T-helper 1 cell treated with Interleukin-12 subunit alpha and Interleukin-12 subunit beta and Interleukin-4 antibody, amounts not matched to agents 30 ng/mL and 1 ng/mL, for 36 hours (primary cell): ENCODE measurements at places on chromosomes 6 and 20. TPM values are rescaled to one million over a fixed set of nuclear protein-coding genes. Genes with fewer than 3 reads are reported as not detected.

The GTSF1L gene
- 0.71 TPM in 1 of 2 replicates, not detected in the other for total RNA-seq

The PRPH2 gene
- total RNA-seq, result not detected in 2 replicates

The METTL24 gene
- total RNA-seq, result not detected in 2 replicates

The TBX18 gene
- total RNA-seq, result not detected in 2 replicates

The TMEM14C gene
- 55.5 and 56.4 TPM in 2 replicates for total RNA-seq

The SLC17A2 gene
- not detected in 2 replicates for total RNA-seq

The DNAAF9 gene
- 1.9 and 2.1 TPM in 2 replicates for total RNA-seq

The TSBP1 gene
- not detected in 2 replicates for total RNA-seq

The MYB gene
- 52.6 and 58.3 TPM in 2 replicates for total RNA-seq

The OR11A1 gene
- not detected in 2 replicates for total RNA-seq

The DUSP15 gene
- total RNA-seq, result not detected in 2 replicates

The JPH2 gene
- total RNA-seq, result not detected in 2 replicates

The TPD52L1 gene
- total RNA-seq, result not detected in 2 replicates

The HLA-DQA1 gene
- 89.6 and 89.7 TPM in 2 replicates for total RNA-seq

The OR2J3 gene
- total RNA-seq, result not detected in 2 replicates

The CHRNA4 gene
- total RNA-seq, result not detected in 2 replicates

The PLCG1 gene
- 448 and 460 TPM in 2 replicates for total RNA-seq

The PRDM1 gene
- 103 and 108 TPM in 2 replicates for total RNA-seq

The BNIP5 gene
- 0.10 TPM in 1 of 2 replicates, not detected in the other for total RNA-seq

The TP53TG5 gene
- not detected in 2 replicates for total RNA-seq

The DCDC2 gene
- not detected in 2 replicates for total RNA-seq

The GMPR gene
- 0.49 and 0.63 TPM in 2 replicates for total RNA-seq

The SOBP gene
- 0.20 and 0.27 TPM in 2 replicates for total RNA-seq

The BPIFB2 gene
- not detected in 2 replicates for total RNA-seq

The GPLD1 gene
- 0.34 and 0.59 TPM in 2 replicates for total RNA-seq

The PROKR2 gene
- total RNA-seq, result not detected in 2 replicates

The EXOC2 gene
- total RNA-seq, result 39.6 and 40.8 TPM in 2 replicates

The RNF144B gene
- 0.32 and 0.59 TPM in 2 replicates for total RNA-seq

The IL17F gene
- total RNA-seq, result 0.42 and 1.5 TPM in 2 replicates

The FOXA2 gene
- total RNA-seq, result not detected in 2 replicates

The TBP gene
- 23.7 and 25.7 TPM in 2 replicates for total RNA-seq

The SNAP91 gene
- not detected in 2 replicates for total RNA-seq

The PHACTR1 gene
- 3.3 and 4.3 TPM in 2 replicates for total RNA-seq

The LAMA4 gene
- not detected in 2 replicates for total RNA-seq

The NKX2-2 gene
- total RNA-seq, result not detected in 2 replicates

The GUCA1A gene
- total RNA-seq, result not detected in 2 replicates

The RGS17 gene
- not detected in 2 replicates for total RNA-seq

The HLA-DOA gene
- 5.8 and 8.4 TPM in 2 replicates for total RNA-seq

The PNLDC1 gene
- 0.59 and 0.74 TPM in 2 replicates for total RNA-seq

The MTFR2 gene
- 14.5 and 17.9 TPM in 2 replicates for total RNA-seq

The HAO1 gene
- total RNA-seq, result not detected in 2 replicates

The FAM209A gene
- total RNA-seq, result 3.9 and 4.0 TPM in 2 replicates

The ULBP3 gene
- 0.81 and 0.98 TPM in 2 replicates for total RNA-seq

The PHACTR3 gene
- total RNA-seq, result not detected in 2 replicates

The C20orf141 gene
- total RNA-seq, result not detected in 2 replicates

The FNDC11 gene
- 0.27 and 0.49 TPM in 2 replicates for total RNA-seq

The NOTCH4 gene
- total RNA-seq, result 0.25 and 0.37 TPM in 2 replicates

The ZFP64 gene
- 10.0 and 10.6 TPM in 2 replicates for total RNA-seq

The ALDH8A1 gene
- total RNA-seq, result 2.8 and 4.5 TPM in 2 replicates

The PAK5 gene
- not detected in 2 replicates for total RNA-seq

The NKAIN4 gene
- not detected in 2 replicates for total RNA-seq
